Kidney epithelial cell (primary cell): ENCODE measurements at places on chromosomes 7 and 10.

GRCh38 chr7:111202321-111202720, 111.4 kb downstream of the LRRN3 start:
- no peak for DNase-seq

- no peak for DNase-seq
Measured at GRCh38 chr7:129843978-129844840, 108.6 kb downstream of the UBE2H start.

DNA sequence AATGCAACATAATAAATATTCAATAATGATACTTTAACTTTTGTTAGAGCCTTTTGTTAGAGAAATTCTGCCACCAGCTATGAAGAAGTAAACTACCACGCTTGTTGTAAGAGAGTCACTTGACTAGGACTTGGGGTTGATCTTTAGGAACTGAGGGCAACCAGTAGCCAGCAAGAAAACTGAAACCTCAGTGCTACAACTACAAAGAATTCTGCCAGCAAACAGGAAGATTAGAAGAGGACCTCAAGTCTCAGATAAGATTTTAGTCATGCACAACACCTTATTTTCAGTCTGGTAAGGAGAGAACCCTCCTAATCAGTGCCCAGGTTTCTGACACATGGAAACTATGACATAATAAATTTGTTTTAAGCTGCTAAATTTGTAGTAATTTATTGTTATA, 498.3 kb upstream of the STEAP1 start:
- no peak for DNase-seq

DNA sequence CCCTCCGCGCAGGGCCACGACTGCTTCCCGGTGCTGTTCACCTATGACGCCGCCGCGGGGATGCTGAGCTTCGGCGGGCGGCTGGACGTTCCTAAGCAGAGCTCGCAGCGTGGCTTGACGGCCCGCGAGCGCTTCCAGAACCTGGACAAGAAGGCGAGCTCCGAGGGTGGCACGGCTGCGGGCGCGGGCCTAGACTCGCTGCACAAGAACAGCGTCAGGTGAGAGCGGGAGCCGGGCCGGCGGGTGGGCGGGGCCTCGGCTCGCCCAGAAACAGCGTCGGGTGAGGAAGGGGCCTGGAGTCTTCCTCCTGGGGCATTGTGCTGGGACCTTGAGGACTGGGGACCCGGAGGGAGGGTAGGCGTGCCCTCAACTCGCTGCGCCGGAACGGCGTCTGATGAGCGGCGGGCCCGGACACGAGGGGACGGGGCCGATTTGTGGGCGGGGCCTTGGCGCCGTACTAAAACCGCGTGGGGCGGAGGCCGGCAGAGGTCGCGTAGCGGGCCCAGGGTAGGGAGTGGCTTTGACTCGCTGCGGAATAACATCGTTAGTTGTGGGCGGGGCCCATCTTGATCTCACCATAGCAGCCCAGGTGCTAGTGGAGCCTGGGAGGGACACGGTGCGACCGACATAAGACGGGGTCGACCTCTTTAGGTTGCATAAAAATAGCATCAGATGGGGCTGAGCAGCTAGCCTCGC, 15.6 kb downstream of the PDAP1 start:
- DNase-seq: no peak

GRCh38 chr7:77808517-77808916, 9.9 kb downstream of the PHTF2 start:
- no peak for DNase-seq

DNA sequence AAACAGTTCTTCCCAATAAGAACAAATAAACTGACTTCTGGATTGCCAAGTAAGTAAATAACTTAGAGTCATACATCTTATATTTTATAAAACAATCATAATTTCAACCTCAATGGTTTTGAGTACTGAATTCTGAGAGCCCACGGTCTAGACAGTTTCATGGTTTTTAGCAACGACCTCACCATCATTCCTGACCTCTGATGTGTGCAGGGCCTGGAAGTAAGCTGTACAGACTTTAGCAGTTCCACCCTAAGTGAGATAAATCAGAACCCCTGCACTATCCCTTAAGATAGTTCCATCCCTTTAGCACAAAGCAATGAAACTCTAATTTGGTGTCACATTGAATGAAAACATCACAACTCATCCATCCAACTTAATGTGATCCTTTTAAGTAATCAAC, 86.0 kb downstream of the NEBL start:
- DNase-seq: no peak

- no peak for DNase-seq
Measured at GRCh38 chr7:2644562-2645273, 12.9 kb downstream of the TTYH3 start.

DNA sequence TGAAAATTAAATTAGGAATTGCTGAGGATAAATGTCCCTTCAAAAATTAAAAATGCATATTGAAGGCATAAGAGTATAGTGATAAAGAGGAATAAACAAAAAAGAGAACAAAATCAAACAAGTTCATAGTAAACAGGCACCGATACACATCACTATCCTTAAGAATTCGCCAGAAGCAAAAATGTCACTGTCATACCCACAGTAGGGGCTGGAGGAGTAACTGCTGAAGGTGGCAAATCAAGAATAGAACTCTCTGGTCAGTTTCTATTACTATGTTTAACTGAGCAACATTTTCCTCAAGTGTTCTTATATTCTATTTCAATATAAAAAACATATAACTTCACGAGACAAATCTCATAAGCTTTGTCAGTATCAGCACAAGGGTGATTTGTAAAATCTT, 84.0 kb downstream of the VPS41 start:
- DNase-seq: no peak

GRCh38 chr7:107579885-107580715, at the start of gene BCAP29:
Gene BCAP29 (plus strand): TSS chr7:107580246. CDS start chr7:107580773, 527 bp downstream.
- no peak for DNase-seq

- DNase-seq: no peak
Measured at GRCh38 chr7:33191340-33191739, 62.0 kb downstream of the BBS9 start.

DNA sequence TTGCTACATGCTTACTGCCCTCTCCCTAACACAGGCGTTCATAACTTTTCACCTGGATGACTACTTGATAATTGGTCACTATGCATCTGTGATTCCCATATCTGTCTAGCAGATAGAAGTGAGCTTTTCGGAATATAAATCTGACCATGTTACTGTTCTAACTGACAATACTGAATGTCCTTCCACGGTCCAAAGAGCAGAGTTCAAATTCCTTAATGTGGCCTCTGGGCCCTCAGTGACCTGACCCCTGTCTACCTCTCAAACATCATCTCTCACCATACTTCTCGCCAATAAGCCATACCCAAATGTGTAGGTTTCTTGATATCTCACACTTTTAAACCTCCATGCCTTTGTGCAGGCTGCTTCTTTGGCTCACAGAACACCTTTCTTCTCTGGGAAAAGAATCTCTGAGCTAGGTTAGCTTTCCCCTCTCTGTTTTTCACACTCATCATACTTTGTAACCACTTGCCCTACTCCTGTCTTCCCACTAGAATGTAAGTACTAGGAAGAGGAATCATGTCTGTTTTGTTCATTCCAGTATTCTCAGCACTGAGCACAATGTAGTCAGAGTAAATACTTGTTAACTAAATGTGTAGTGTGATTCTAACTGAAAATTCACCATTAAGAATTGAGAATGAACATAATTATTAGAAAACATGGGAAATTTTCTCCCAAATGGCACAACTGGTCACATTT, 39.2 kb upstream of the LRRC17 start:
- DNase-seq: no peak

DNA sequence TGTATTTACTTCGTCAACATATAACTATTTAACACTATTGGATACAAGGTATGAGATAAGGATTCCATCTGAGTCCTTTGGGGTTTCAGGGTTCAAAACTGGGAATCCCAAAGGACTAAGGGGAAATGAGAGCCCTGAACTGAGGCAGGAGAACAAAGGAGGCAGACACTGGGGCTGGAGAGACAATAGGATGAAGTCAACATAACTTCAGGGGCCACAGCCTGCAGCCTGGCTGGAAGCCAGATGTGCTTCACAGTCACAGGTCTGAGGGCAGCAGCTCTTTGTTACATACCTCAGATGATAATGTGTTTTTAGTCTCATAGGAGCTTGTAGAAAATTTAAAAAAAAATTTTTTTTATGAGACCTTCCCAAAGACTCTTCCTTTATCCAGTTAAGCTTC, 73.3 kb downstream of the NRF1 start:
- DNase-seq: peak; percentile 19

- no peak for DNase-seq
Measured at GRCh38 chr7:153886506-153887441, 165.4 kb upstream of the DPP6 start.

GRCh38 chr7:32916006-32916405, 24.4 kb upstream of the KBTBD2 start:
- no peak for DNase-seq

GRCh38 chr10:61398366-61399129, 54.6 kb downstream of the TMEM26 start:
- no peak for DNase-seq

GRCh38 chr10:86087716-86088115, 278.9 kb downstream of the GRID1 start:
- DNase-seq: no peak

DNA sequence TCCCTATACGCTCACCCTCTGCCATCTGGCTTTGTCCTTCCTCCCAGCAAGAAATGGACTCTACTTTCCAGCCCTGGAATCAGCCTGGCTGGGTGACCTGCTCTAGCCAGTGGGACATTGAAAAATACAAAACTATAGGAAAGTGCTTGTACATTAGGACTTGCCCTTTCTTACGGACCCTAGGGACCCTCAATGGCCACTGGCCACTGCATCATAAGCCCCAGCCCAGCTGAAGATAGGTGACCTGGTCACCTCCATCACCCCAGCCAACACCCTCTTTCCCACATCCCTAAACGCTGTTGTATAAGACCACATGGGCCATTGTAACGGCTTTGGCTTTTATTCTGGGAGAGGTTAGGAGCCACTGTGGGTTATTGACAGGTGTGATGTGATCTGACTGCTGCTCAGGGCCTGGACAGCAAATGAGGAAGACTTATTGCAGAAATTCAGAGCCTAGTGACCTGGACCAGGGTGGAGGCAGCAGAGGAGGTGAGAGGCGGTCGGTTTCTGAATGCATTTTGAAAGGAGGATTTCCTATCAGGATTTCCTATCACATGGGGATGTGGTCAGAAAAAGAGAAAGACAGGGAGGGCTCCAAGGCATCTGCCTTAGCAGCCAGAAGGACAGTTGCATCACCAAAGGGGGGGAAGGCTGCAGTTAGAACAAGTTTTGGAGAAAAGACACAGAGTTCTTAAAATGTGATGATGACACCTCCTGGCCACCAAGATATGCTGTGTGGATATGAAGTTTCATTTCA, 2.2 kb upstream of the LMBR1 start:
- DNase-seq: no peak

- no peak for DNase-seq
Measured at GRCh38 chr7:101216860-101217387, 457 bp downstream of the PLOD3 start.

DNA sequence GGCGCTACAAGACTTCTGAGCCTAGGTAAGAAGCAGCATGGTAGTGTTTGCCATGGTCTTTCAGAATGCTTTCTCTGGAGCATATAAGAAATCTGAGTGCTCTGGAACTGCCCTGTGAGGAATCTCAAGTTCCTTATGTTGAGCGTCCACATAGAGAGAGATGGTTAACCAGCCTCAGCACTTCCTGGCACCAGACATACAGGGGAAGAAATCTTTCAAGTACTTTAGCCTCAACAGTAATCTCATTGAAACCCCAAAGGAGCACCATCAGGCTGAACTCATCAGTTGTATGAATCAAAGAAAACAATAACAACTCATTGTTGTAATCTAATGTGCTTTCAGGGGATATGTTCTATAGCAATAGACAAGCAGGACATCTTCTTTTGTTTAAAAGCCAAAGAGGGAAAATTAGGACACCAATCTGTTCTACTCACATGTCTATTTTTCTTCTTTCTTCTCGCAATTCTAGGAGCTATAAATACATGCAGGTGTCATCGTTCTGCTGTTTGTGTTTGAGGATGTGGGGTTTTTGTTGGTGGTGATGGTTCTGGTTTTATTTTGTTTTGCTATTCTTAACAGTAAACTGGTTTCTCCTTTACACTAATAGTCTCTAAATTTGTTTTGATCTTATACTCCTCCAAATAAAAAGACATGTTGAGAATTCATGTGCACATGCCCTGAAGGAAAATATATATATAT, 1145.0 kb upstream of the LRRN3 start:
- DNase-seq: no peak
